ENCODE measurements at places on chromosomes 13 and 19. TPM values are rescaled to one million over a fixed set of nuclear protein-coding genes. Genes with fewer than 3 reads are reported as not detected.
A peak's percentile ranks its signal among the peaks of the same experiment; 100 is the strongest.

DNA sequence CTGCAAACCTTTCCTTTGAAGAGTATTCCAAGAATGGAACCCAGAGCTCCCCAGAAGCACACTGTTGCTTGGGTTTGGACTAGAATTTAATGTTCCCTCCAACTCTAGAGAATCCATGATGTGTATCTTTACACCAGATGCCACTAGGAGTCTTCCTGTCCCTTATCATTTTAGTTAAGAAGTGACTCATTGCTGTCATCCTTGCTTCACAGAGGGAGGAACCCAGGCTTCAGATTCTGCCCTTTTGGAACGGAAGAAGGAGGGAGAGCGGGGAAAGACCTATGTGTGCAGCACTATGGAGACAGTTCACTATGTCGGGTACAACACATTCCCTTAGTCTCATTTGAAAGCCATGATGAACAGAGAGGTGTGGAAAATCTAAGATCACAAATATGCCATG is 2.1 kb upstream of the ATP12A start:
- DNase-seq: no peak

GRCh38 chr13:30802501-30802900 is 67.2 kb downstream of the ALOX5AP start:
- DNase-seq: peak; percentile 61

- no peak for DNase-seq
These were observed 49.8 kb downstream of the ELF1 start for GRCh38 chr13:40969169-40969901.

GRCh38 chr13:53197424-53197823 is 168.8 kb downstream of the OLFM4 start:
- DNase-seq: no peak

GRCh38 chr19:14006766-14007562 is 844 bp upstream of the RFX1 start:
- no peak for DNase-seq

Gene BRSK1
- 13.8 TPM for total RNA-seq

DNA sequence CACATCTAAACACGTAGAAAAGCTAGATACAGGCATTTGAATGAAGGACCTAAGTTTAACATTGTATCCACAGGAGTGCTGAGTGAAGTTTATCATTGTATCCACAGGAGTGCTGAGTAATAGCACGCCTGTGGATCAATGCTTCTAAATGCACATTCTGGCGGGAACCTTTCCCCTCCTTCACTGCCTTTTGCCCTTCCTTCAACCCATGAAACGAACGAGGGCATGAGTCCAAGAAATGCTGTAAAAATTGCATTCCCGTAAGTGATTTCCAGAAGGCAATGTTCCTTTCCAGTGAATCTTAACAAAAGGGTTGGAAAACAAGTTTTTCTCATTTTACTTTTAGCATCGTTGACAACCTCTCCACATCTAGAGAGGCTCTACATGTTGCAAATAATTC is 88.1 kb downstream of the ZDHHC20 start:
- no peak for DNase-seq

- no peak for DNase-seq
These were observed 6.9 kb downstream of the TIMM13 start for GRCh38 chr19:2420490-2420889.

GRCh38 chr13:23806874-23807526 is 82.2 kb downstream of the MIPEP start:
- DNase-seq: no peak

Gene KIRREL2
- not detected for total RNA-seq

Gene DCT
- 1.2 TPM for total RNA-seq

DNA sequence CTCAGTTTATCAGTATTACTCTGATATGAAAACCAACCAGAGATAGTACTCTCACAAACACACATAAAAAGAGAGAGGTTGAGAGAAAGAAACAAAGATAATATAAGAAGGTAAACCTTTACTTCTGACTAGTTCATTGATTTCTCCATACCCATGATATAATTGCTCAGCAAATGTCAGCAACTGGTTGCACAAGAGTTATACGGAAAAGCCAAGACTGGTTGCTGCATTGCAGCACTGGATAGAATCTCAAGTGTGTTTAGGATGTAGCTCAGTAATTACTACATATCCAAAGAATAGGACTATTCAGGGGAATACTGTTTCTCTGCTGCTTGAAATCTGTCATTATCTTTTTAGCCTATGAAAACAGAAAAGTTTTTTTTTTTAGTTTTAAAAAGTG is 1332.8 kb downstream of the OLFM4 start:
- DNase-seq: no peak

DNA sequence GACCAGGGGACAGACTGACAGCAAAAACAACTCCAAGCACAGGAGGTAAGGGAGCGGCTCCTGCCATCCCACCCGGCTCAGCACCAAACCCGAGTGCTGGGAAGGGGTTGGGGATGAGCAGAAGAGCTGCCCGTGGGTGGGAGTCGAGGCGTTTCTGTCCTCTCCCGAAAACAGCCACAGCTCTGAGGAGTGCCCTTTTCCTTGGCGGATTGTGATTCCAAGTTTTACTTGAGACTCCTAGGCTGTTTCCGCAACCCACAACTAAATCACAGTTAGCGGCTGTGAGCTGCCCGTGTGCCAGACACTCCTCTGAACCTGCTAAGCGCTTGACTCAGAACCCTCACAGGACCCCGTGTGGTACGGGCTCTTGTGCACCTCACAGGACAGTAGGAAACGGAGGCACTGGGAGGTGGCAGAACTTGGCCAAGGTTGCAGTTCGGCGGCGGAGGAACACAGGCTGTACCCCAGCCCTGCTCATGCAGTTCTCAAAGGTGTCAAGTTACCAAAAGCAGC is 21.4 kb downstream of the CFAP97D2 start:
- no peak for DNase-seq

DNA sequence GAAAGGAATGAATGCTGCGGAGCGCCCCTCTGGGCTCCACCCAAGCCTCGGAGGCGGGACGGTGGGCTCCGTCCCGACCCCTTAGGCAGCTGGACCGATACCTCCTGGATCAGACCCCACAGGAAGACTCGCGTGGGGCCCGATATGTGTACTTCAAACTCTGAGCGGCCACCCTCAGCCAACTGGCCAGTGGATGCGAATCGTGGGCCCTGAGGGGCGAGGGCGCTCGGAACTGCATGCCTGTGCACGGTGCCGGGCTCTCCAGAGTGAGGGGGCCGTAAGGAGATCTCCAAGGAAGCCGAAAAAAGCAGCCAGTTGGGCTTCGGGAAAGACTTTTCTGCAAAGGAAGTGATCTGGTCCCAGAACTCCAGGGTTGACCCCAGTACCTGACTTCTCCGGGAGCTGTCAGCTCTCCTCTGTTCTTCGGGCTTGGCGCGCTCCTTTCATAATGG is 8.6 kb downstream of the PDX1 start:
- no peak for DNase-seq

DNA sequence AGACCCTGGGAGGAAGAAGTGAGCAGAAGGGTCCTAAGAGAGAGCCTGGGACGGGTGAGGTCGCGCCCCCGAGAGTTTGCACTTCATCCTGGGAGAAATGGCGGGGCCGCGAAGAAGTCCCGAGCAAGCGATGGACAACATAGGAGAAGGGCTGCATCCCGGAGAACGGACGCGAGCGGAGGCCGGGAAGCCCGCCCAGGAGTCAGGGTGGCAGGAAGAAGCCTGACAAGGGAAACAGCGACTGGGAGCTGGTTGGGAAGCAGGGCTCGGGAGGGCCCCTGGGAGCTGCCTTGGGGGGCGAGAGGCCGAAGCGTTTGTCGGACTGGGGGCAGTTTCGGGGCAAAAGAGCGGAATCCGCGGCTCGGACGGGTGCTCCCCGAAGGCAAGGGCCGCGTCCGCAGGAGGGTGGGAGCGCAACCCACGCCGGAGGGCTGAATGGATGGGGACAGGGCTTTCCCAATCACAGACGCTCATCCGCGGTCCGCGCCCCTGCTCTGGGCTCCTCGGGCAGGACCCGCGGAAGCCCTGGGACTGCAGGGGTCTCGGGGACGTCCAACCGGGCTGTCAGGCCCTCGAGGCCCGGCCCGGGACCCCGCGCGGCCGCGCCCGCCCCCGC is 469 bp downstream of the ABHD17A start:
- DNase-seq: no peak

GRCh38 chr13:101627556-101627943 is 175.1 kb downstream of the ITGBL1 start:
- DNase-seq: no peak

Gene IL17D
- 3.2 TPM for total RNA-seq

GRCh38 chr13:50361282-50361681 is 346.0 kb downstream of the KCNRG start:
- no peak for DNase-seq

- DNase-seq: peak; percentile 73
These were observed 9.9 kb downstream of the MYDGF start for GRCh38 chr19:4660181-4660791.

DNA sequence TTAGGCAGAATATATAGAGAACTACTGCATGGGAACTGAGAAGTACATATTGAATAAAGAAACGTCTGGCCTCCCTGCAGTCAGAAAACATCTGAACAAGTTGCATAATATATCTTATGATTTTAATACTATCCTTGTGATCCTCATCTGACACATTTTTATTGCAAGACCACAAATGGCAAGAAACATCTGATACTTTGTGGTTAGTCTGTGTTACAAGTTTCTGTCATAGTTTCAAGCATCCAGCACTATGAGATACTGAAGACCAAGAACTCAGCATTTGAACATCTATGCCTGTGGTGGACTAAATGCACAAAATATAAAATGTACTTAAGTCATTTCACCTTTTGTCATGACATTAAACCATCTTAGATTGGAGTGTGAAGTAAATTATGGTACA is 1175.8 kb upstream of the MIR17HG start:
- DNase-seq: no peak

DNA sequence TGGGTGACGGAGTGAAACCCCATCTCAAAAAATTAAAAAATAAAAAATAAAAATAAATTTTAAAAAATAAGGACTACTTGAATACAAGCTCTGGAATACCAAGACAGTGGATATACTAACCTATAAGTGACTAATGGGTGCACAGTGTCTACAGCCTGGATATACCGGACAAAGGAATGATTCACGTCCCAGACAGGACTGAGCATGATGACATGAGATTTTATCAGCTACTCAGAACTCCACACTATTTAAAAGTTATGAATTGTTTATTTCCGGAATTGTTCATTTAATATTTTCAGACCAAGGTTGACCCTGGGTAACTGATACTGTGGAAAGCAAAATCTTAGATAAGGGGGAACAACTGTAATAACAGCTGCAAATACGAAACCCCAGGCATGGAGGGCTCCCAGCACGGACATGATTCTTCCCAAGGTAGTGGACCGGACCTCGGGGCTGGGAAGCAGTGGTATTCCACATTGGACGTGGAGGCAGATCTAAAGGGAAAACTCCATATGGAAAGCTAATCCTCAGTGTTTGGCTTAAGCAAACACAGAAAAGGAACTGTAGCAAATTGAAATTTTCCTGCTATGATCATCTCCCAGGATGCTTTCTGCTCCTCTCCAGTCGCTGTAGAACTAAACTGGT is 102.6 kb upstream of the TSHZ3 start:
- no peak for DNase-seq

DNA sequence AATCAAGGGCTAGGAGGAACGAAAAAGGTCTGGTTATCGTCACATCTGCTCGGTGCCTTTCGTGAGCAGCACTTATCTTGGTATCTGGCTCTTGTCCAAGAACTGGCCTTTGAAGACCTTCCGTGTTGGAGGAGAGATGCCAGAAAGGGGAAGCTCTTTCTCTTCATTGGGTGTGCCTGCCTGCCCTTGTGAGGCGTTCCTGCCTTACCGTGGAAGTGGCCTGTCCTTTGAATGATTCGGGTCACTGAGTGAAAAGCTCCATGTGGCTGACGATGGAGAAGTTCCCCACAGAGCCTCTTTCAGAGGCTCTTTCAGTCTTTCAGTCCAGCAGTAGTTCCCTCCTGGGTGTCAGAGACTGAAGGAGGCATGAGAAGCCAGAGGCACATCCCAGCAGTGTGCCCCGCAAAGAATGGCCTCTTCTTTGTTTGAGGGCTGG is 121.5 kb upstream of the SLC10A2 start:
- DNase-seq: no peak

All from sigmoid colon (tissue), 7 donors.